ENCODE measurements at places on chromosomes 3 and 15.

- DNase-seq = no peak
Measured at GRCh38 chr3:30672959-30673358, 66.6 kb downstream of the TGFBR2 start.

DNA sequence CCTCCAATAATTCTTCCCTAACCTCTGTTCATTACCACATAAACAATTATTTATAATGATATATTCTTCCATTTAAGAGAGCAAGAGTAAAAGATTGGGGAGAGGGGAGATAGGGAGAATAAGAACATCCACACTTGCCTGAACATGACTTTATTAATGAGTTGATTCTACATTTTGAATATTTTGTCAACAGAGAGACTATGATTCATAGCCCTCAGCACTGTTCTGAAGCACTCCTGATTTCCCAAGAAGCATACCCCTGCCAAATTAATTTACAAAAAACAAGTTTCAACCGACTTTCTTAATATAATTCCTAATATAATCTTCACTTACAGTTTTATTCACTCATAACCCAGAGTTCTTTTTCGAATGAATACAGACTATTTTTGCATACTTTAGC, 828.8 kb downstream of the ROBO2 start:
- DNase-seq = no peak

- DNase-seq = no peak
Measured at GRCh38 chr3:17179381-17180205, 294.8 kb downstream of the PLCL2 start.

- DNase-seq = no peak
Measured at GRCh38 chr3:44179246-44179645, 62.4 kb upstream of the TOPAZ1 start.

GRCh38 chr15:66047321-66048024, 178.2 kb downstream of the RAB11A start:
- no peak for DNase-seq

DNA sequence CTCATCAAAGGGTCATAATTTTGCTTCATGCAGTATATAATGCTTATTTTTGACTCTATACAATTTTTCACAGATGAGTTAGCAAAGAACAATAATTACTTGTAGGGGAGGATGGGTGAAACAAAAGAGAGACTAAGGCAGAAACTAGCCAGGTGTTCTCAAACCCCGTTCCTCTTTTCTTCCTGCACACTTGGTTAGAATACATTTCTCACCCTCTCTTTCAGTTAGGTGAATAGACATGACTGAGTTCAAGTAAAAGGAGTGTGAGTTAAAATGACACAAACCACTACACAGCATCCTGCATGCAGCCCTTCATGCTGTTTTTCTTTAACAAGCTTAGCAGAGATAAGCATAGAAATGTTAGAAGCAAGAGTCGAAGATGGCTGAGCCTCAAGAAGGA, 922.2 kb downstream of the TBL1XR1 start:
- no peak for DNase-seq

DNA sequence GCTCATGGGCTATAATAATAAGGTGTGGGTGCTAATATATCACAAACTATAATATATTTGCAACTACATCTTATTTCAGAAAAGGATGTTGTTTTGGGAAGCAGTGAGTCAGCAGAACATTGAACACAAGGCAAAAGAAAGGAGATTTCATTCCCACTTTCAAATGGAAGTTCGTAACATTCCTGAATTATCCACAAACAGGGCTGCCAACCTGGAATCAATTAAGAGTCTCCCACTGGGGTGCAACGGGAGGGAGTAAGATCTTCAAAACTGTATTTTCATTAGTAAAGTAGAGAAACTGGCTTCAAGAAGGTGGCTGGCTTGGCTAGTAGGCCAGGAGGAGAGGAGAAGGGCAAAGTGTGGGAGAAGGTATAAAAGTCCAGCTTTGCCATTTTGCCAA, 479.6 kb downstream of the CNTN3 start:
- no peak for DNase-seq

GRCh38 chr15:31292391-31293015, 34.1 kb upstream of the KLF13 start:
- no peak for DNase-seq

DNA sequence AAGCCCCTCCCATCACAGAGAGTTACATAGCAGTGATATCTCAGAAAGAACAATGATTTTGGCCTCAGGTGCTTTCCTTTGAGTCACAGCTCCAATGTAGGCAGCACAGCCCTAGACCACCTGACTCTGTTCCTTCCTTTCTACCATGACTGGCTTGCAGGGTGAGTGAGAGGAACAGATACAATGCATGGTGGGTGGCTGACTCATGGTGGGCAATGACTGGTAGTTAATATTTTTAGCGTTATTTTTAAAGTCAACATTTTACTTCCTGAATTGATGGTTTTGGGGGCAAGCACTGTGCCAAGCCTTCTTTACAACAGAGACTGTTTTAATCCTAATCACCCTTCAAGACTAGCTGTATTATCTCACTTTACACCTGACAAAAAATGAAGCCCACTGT, 32.8 kb upstream of the ST3GAL6 start:
- no peak for DNase-seq

- DNase-seq = no peak
Measured at GRCh38 chr3:52099001-52099401, 42.6 kb upstream of the DUSP7 start.

DNA sequence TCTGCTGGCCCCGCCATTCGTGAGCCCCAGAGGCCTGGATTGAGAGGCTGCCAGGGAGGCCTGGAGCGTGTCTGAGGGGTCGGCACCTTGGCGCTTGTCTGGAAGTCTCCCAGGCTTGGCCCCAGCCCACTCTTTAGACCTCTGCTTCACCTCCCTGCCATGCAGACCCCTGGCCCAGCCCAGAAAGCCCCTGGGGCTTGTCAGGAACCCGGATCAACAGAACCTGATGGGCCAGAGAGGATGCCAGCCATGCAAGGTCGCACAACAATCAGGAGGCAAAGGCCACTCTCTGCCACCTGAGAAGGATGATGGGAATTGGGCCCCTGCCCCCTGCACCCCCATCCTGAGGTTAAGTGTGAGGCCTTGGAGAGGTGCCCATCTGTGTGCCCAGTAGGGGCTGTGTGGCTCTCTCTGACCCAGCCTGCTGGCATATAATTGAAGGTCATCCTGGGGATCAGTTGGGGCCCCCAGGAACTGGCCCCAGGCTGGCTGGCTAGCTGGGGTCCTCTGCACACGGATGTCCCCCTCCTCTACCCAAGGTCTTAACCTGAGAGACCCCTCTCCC, 103.3 kb upstream of the SLC6A6 start:
- no peak for DNase-seq

DNA sequence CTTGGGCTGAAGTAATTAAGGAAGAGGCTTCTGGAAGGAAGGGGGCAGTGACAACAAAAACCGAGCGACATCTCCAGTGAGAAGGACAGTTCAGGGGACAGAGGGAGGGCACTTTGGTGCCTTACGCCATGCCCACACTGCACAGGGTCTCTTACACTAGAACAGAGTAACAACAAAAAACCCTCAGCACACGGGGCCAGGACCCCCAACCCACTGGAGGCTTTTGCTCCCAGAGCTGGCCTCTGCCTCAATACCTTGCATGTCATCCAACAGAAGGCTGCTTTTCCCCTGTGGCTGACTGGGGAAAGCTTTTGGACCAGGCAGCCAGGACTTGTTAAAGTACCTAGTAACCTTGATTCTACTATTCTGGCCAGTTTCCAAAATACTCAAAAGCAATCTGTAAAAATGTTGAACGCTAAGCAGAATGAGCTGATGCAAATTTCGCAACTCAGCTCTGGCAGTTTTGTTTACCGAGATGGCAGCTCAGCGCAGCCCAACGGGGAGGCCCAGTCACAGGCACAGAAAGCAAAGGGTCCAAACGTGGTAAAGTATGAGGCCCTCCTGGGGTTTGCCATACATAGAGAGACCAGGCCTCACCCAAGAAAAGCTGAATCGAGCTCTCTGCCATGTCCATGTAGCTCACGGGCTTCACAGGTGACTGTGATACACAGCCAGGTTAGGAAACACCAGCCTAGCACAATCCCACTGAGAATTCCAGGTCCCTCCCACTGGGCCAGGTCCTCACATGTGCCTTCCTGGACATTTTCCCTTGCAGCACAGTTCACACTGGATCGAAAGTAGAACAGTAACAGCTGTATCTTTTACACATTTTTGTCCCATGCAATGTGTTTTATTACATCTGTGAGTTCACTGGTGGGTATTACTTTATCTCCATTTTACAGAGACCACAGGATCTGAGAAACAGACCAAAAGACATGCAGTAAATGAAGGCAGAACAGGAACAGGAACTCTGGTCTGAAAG, 6.0 kb downstream of the CHCHD4 start:
- DNase-seq = no peak

Measured in frontal cortex (tissue), 4 donors.